ENCODE measurements at places on chromosomes 16 and 17.

DNA sequence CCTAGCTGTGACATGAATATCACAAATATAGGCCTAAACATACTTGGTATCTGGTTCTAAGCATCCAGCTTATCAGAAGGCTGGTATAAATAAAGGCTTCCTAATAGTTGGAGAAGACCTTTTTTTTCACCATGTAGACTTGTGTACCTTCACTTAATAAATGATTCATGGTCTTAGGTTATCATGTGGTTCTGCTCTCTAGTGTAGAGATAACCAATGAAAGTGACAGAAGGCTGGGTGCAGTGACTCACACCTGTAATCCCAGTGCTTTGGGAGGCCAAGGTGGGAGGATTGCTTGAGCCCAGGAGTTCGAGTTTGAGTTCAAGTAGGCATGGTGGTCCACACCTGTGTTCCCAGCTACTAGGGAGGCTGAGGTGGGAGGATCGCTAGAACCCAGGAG is 3.1 kb downstream of the DDX19A start:
- DNase-seq: no peak

DNA sequence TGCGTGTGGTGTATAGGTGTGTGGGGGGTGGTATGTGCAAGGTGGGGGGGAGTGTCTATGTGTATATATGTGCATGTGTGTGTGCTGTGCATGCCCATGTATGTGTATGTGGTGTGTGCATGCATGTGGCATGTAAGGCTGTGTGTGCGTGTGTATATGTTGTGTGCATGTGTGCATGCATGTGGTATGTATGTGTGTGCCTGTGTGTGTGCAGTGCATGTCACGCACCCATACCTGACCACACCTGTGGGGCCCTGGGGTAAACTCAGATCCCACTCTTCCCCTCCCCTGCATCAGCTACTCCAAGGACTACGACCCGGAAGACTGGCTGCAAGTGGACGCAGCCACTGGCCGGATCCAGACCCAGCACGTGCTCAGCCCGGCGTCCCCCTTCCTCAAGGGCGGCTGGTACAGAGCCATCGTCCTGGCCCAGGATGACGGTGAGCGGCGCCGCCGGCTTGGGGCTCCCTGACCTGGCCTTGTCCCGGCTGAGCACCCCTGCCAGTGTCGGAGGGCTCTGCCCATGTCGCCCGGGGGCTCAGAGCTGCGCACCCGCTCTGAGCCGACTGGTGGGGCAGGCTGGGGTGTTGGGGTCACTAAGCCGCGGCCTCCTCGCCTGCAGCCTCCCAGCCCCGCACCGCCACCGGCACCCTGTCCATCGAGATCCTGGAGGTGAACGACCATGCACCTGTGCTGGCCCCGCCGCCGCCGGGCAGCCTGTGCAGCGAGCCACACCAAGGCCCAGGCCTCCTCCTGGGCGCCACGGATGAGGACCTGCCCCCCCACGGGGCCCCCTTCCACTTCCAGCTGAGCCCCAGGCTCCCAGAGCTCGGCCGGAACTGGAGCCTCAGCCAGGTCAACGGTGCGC is 9.1 kb downstream of the SLC22A31 start:
- no peak for DNase-seq

- no peak for DNase-seq
These were observed 175.5 kb downstream of the KATNIP start for GRCh38 chr16:27725236-27726000.

DNA sequence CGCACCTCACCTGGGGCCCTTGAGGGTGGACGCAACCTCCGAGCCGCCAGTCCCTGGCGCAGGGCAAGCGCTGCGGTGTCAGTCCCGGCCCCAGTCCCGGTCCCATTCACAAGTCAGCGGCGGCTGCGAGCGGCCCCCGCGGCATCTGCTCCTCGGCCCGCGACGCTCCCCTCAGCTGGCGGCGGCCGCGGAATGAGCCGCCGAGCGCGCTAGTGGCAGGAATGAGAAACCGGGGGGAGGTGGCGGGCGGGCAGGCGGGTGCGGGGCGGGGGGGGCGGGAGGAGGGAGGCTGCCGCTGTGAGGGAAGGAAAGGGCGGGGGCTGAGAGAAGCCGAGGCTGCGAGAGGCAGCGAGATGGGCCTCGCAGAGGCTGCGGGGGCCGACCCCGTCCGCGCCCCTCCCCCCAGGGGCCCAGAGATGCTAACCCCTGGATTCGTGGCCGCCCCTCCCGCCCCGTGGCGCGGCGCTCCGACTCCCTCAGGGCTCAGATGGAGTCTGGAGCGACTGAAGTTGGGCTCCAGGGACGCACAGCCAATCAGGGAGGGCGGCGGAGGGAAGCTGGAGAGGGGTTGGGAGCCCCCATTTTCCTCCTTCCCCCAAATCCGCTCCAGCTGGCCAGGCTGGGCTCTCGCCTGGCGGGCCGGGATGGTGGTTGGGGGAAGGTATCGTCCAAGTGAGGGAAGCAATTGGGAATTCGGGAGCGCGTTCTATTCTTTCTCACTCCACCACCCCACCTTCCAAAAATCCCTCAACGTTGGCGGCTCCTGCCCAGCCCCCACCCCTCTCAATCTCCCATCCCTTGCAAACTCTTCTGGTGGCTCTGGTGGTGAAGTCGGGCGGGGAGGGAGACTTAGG is at the start of gene CDH11:
Gene CDH11 (minus strand): TSS at position 194 of the 854 bp plus-strand sequence. CDS start 117,194 bp downstream, outside the sequence.
- no peak for DNase-seq

DNA sequence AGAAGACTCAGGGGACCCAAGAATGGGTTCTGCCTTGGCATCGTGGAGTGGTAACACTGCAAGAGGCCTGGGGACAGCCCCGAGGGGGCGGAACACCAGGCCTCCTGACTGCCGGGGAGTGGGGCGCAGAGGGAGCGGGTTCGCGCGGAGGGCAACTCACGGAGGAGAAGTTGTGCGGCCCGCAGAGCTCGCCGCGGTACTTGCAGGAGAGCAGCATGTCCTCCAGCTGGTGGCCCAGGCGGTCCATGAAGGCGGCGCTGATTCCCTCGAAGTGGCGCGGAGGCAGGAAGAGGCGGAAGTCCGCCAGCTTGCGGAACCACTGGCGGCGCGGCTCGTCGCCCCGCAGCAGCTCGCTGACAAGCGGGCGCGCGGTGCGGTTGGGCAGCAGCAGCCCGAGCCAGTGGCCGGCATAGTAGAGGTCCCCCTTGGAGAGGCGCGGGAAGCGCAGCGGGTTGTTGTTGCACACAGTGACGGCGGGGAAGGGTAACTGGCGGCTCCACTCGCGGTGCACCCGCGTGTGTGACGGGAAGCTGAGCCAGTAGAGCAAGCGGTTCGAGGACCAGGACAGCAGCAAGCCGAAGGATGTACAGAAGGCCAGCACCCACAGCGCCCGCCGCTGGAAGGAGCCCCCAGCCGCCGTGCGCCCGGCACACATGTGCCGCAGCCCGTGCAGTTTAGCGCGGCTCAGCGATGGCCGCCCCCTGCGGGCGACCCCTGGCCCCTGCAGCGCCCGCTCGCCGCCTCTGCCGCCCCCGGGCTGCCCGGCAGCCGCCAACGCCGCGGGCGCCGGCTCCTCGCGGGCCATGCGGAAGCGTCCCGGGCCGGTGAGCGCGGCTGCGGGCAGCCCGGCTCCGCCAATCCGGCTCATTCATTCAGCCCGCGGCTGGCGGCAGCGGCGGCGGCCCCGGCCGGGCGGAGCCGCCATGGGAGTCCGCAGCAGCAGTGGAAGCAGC is 1.6 kb downstream of the ASIC2 start:
- DNase-seq: no peak

All from CD4-positive, CD25-positive, alpha-beta regulatory T cell (primary cell).